ENCODE measurements at places on chromosomes 7 and 10. TPM values are rescaled to one million over a fixed set of nuclear protein-coding genes. Genes with fewer than 3 reads are reported as not detected.

Gene TAS2R5
- total RNA-seq, result 2.2 TPM

Gene HTR5A
- not detected for total RNA-seq

Gene MMRN2
- 53.1 TPM for total RNA-seq

Gene CCL24
- total RNA-seq, result 4.1 TPM

Gene GRID2IP
- total RNA-seq, result 0.41 TPM

Gene HOXA1
- total RNA-seq, result 0.77 TPM

Gene NPC1L1
- total RNA-seq, result 0.21 TPM

Gene EBF3
- total RNA-seq, result 0.53 TPM

Gene UPP1
- 61.0 TPM for total RNA-seq

Gene ABCA13
- total RNA-seq, result 2.2 TPM

Gene ZNF655
- total RNA-seq, result 71.6 TPM

Gene FRAT1
- total RNA-seq, result 15.1 TPM

Gene NUTM2B
- 2.5 TPM for total RNA-seq

Gene PKD2L1
- 3.4 TPM for total RNA-seq

Gene HOXA5
- 16.0 TPM for total RNA-seq

Gene SORBS1
- total RNA-seq, result 58.2 TPM

Gene CLRN3
- not detected for total RNA-seq

Gene PON3
- total RNA-seq, result 25.6 TPM

Gene NXPH1
- total RNA-seq, result not detected

Gene TAS2R3
- total RNA-seq, result 1.4 TPM

Gene CALML3
- not detected for total RNA-seq

Gene RADIL
- 9.7 TPM for total RNA-seq

Gene GBF1
- total RNA-seq, result 40.3 TPM

Gene ADIRF
- total RNA-seq, result 158 TPM

Gene EVX1
- total RNA-seq, result not detected

Gene ADRB1
- total RNA-seq, result 35.6 TPM

Gene GIMAP1
- 18.8 TPM for total RNA-seq
